ENCODE measurements at places on chromosomes 6 and 20.

- DNase-seq: no peak
These were observed 342.2 kb downstream of the CDH26 start for GRCh38 chr20:60300374-60300773.

- DNase-seq: no peak
These were observed 118.9 kb downstream of the ARMC2 start for GRCh38 chr6:108966855-108967755.

GRCh38 chr6:127812985-127813698 lies 87.7 kb downstream of the THEMIS start:
- DNase-seq: no peak

DNA sequence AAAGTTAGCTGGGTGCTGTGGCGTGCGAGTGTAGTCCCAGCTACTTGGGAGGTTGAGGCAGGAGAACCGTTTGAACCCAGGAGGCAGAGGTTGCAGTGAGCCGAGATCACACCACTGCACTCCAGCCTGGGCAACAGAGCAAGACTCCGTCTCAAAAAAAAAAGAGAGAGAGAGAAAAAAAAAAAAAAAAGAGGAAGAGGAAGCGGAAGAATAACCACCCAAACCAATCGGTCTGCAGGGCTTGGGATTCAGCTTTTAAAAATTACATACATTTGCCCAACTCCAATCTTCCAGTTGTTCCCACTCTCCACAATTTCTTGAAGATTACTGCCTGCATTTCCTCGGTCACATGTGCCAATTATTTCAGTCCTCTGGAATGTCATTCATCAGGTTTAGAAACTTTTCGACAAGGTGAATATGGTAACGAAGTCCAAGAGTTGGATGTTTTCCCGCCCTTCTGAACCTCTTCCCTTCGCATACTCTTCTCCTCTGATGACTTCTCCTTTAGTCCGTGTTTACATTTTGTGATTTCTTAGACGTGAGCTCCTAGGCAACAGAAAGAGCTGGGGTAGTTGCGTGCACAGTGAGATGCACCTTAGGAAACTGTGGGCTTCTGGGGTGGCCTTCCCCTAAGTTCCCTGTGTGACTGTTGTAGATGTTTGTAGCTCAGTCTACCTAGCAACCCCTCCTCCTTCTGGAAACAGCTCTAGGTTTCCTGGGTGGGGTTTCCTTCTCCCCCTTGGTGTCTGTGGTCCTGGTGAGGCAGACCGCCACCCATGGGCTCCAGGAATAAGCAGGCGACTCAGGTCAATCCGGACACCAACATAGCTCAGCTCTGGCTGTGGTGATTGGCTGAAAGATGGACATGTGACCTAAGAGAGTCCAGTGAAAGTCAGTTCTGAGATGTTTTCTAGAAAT lies 63.0 kb upstream of the NCOA3 start:
- peak; percentile 48 for DNase-seq

DNA sequence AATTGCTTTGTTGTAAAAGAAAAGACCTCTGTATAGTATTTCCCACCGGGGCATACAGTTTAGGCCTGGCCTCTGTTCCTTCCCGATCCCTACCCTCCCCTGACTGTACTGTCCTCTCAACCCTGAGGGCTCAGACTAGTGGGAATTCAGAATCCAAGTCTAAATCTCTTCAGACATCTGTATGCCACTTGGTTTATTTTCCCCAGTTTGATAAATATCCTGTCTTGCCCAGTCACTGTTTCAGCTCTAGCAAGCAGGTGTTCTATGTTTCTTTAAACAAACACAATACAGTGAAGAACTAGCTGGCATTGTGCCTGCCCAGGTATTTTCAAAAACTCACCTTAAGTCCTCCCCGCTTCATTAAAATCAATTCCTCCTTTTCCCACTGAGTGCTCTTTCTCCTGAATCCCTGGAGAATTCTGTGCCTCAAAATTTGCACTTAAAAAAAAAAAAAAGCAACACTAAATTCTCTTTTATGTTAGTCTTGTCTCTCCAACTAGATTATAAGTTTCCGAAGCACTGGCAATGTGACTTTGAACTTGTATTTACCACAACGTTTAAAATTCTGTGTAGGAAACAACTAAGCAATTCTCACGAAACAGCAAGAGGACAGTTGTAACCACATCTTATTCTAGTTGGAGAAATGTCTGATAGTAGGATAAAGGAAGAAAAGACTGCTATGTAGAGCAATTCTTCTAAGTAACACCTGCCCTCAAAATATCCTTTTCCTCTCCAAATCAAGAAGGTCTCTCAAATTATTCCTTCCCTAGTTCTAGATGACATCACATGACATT lies 112.0 kb upstream of the CARMIL1 start:
- DNase-seq: no peak

DNA sequence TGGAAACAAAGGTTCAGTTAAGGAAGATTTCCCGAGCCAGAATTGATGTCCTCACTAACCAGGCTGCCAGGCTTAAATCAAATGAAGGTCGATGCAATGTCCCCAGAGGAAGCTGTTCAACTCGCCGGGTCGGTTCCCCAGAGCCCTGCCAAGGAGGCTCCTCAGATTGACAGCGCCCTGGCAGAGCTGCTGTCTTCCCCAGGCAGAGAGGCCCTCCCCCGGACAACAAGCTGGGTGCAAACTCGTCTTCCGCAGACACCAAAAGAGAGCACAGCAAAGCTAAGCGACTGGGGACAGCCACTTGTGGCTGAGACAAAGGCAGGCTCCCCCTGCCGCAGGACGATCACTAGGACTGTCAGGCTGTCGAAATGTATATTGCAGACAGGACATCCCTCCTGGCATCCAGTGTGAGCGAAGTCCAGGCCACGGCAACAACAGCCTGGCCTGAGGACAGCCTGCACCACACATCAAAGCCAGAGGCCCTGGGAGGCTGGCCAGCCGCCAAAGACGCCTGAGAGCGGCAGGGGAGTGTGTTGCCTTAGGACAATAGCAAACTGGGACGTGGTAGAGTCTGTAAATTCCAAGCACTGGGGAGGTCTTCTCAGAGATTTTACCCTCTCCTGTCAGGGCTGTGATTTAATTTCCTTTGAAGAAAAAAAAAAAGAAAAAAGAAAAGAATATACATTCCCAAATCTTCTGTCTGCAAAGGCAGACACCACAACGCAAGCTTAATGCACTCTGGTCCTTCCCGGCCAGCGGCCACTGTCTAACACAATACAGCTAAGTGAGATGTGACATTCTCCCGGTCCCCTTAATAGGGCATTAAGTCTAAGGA lies 99.1 kb downstream of the HIVEP2 start:
- DNase-seq: no peak

GRCh38 chr20:37622728-37623127 lies 71.1 kb upstream of the CTNNBL1 start:
- DNase-seq: no peak

DNA sequence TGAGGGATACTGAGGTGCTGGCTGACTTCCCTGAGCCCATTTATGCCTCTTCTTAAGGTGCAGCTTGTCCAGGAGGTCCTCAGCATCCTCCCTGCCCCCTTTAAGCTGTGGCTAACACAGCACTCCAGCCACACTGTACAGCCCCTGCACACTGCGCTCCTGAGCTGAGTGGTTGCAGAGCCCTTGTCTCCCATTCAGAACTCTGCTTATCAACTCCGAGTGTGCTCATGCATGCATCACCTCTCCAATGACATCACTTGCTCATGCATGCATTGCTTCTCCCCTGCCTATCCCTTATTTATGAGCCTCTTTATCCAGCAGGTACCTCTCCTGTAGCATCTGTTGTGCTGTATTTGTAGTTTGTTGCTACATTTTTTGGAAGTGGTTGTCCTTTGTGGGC lies 124.6 kb downstream of the AIG1 start:
- DNase-seq: no peak

- no peak for DNase-seq
These were observed 59.7 kb upstream of the SAMD3 start for GRCh38 chr6:130282234-130282995.

DNA sequence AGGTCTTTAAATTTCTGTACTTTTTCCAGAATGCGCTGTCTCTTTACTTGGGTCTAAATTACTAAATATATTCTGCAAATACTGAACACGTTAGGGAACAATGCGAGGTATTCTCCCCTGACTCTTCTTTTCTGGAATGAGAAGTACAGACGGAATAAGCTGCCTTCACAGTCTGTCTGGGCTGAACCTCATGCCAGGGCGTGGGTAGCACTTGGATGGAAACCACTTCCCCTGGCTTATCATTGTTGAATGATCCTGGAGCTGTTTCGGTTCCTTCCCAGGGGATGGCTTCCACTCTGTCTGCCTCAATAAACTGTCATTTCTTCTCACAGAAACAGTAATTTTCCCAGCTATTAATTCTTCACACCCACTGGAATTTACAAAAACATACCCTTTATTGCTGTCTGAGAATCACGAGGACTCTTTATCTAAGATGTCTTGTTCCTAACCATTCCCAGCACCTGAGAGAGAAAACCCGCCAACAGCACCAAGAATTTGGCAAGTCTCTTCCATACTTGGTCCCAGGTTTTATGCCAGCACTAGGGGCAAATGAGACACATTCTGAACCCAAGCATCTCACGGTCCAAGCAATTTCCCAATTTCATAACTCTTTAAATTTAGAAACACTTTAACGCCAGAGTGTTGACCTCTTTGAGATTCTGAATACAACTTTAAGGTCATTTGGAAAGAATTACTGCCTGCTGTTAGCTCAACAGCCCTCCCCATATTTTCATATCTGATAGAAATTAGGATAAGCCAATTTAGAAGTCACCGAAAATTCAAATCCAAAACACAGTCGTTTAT lies 43.2 kb upstream of the ADGRF5 start:
- DNase-seq: no peak

DNA sequence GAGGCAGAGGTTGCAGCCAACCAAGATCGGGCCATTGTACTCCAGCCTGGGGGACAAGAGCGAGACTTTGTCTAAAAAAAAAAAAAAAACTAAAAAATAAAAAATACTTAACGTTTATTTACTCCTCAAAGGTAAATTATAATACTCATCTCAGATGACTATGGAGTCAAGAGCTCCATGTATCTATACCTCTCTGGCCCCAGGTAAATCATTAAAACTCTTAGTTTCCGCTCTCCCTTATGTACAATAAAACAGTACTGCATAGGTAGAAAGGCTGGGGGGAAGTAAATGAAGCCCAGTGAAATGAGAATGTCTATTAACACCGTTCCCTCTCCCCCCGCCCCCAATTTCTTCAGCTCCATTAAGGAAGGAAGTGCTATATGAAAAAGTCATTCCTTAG lies 1.2 kb downstream of the SRSF12 start:
- DNase-seq: no peak

- no peak for DNase-seq
These were observed 66.6 kb downstream of the FAM83B start for GRCh38 chr6:54913211-54913610.

DNA sequence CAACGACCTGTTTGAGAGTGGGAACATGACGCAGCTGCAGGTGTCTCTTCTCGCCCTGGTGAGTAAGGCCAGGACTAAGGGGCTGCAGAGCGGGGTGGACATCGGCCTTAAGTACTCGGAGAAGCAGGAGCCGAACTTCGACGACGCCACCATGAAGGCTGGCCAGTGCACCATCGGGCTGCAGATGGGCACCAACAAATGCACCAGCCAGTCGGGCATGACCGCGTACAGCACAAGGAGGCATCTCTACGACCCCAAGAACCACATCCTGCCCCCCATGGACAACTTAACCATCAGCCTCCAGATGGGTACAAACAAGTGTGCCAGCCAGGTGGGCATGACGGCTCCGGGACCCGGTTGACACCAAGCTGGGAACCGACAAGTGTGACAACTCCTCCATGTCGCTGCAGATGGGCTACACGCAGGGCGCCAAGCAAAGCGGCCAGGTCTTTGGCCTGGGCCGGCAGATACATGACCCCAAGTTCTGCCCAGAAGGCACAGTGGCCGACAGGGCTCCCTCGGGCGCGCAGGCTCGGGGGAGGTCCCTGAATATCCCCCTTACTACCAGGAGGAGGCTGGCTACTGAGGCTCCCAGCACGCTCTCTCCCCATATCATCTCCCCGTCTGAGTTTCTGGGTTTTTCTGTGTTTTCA lies 15.9 kb upstream of the AMD1 start:
- DNase-seq: no peak

GRCh38 chr6:48744948-48745347 lies 634.0 kb upstream of the PTCHD4 start:
- no peak for DNase-seq

- DNase-seq: no peak
These were observed 483.3 kb downstream of the TFAP2B start for GRCh38 chr6:51301962-51302361.

DNA sequence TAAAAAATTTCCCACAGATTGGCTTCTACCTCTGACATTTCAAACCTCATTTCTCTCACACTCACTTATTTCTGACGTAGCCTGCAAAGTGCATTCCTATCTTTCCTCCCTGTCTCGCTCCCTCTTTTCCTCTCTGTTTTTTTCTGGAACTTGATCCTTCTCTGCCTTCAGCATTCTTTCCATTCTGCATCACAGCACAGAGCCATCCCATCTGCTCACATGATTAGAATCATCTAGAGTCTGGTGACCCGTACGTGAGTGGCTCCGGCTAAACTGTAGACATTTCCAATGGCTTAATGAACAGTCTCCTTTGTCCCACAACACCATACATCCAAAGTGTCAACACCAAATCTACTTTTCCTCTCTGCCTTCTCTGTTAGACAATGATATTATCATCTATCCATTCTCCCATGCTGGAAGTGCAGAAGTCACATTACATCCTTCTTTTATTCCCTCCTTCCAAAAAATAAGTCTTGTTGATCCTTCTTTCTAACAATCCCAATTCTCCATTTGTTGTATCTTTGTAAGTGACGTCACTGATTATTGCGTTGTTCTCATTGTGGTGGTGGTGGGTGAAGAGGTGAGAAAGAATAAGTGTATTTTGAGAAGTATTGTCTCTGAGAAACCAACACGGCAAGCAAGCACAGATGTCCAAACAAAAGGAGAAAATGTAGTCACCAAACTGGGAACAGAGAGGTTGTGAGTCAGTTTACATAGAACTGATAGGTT lies 41.6 kb downstream of the OPRM1 start:
- DNase-seq: no peak

DNA sequence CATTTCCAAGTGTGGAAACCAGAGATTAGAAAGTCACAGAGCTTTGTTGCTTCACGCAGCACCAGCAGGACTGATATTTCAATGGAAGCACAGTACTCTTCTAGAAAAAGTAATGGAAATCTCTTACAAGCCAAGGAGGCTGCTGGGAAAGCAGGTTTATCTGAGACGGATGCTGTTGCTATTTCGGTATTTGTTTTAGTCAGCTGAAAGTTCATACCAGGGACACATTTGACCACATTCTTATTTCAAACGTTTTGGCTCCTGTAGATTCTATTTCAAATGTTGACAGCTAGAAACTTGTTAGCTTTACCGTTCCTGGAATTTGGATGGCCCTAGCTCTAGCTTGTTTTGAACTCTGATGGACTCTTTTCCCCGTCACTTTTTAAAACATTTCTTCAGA lies 3.7 kb upstream of the TMEM242 start:
- no peak for DNase-seq

- DNase-seq: no peak
These were observed 3.6 kb downstream of the TBCC start for GRCh38 chr6:42742116-42742894.

Measured in GM18507 (cell line).